ENCODE measurements at places on chromosomes 3 and 15.

- DNase-seq: no peak
- peaks cover 47% of the 10 kb centered on the region for H3K27me3 ChIP-seq
- no peaks in the 10 kb centered on the region for H3K36me3 ChIP-seq
- no peak overlapping the region for H3K27ac ChIP-seq
- H3K4me3 ChIP-seq: no peak overlapping the region
Observed at GRCh38 chr15:75985971-75986370, 26.3 kb downstream of the NRG4 start.

GRCh38 chr3:143170074-143170473, 50.5 kb downstream of the CHST2 start:
- H3K36me3 ChIP-seq: peaks cover 24% of the 10 kb centered on the region
- peak overlapping the region; percentile 66 for H3K4me3 ChIP-seq
- peaks cover 68% of the 10 kb centered on the region for H3K4me1 ChIP-seq
- peak overlapping the region; percentile 98 for H3K27ac ChIP-seq
- DNase-seq: no peak

DNA sequence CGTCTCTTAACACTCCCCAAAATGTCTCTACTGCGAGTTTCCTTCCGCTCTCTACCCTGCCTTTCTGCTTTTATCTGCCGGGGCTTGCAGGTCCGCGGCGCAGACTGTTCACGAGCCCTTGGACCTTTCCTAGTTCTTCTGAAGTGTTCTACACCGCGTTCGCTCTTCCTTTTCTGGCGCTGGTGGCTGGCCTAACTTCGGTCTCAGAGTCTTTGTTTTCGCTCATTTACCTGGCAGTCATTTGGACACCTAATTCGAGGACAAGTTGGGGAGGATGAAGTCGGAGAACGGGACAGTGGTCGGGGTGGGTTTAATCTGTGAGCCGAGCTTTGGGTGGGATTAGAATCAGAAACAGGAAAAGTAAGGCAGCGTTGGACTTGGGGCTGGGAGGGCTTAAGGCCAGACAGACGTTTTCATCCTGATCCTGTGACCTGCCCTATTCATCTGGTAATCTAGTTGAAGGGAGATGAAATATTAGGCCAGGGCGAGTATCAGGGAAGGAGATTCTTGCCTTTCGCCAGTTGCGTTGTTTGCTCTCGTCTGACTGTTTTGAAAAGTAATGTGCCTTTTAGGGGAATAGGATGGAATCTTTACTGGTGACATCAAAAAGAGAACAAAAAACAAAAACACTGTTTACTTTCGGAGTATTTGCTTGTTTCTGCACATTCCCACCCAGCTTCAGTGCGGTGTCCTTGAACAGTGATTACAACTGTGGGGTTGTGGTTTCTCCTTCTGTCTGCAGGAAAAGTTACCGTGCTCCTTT, 1.8 kb downstream of the DIPK2A start:
- H3K36me3 ChIP-seq: no peaks in the 10 kb centered on the region
- H3K4me3 ChIP-seq: peak overlapping the region; percentile 92
- no peak for DNase-seq
- peaks cover 35% of the 10 kb centered on the region for H3K4me1 ChIP-seq
- H3K27me3 ChIP-seq: peaks cover 16% of the 10 kb centered on the region
- H3K27ac ChIP-seq: peak overlapping the region; percentile 88

DNA sequence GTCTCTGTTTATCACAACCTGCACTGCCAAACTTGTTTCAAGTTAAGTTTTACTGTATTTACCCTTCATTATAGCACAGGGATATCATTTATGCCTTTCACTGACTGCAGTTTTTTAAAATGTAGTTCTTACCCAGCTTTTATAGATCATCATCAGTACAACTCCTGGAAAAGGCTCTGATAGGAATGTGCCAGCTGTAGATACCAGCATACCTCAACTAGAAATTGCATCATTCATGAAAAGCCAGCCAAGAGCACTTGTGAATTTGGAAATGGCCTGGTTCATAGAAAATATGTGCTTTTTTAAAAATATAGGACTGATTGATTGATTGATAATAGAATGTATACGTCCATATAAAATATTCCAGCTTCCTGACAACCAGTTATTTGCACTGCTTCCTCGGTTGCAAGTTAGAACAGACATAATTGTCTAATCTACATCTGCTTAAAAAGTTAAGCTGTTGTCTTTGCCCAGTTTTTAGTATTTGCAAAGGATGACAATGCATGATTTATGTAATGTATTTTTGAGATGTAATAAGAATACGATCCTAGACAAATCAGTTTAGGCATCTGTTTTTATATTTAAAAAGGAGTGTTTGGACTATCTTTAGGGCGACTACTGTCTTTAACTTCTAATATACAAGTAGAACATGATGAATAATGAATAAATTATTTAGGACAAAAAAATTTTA, 58.5 kb downstream of the DCUN1D1 start:
- peaks cover 35% of the 10 kb centered on the region for H3K36me3 ChIP-seq
- H3K27me3 ChIP-seq: no peaks in the 10 kb centered on the region
- no peak overlapping the region for H3K4me3 ChIP-seq
- no peak overlapping the region for H3K27ac ChIP-seq
- no peak for DNase-seq

DNA sequence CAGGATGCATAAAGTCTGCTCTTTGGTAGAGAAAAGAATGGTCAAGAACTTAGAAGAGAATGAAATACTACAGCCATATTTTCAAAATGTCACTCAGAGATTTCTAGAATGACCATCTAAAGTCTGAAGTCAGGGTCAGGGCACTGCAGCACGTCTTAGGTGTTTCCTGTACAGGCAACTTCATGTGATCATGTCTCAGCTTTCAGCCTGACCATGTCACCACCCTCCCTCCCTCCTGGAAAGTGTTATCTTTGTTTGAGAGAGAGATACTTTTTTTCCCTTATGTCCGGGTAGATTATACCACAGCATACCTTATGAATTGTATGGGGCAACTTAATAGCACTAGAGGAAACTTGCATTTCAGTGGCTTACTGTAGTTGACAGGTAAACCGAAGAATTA, 558.0 kb upstream of the TGFBR2 start:
- H3K27ac ChIP-seq: no peak overlapping the region
- H3K27me3 ChIP-seq: peaks cover 23% of the 10 kb centered on the region
- no peaks in the 10 kb centered on the region for H3K36me3 ChIP-seq
- no peak overlapping the region for H3K4me3 ChIP-seq
- no peak for DNase-seq
- H3K4me1 ChIP-seq: no peaks in the 10 kb centered on the region

- H3K27me3 ChIP-seq: no peaks in the 10 kb centered on the region
- no peak for DNase-seq
- H3K4me3 ChIP-seq: peak overlapping the region; percentile 76
- peaks cover 34% of the 10 kb centered on the region for H3K36me3 ChIP-seq
- peaks cover 80% of the 10 kb centered on the region for H3K4me1 ChIP-seq
Observed at GRCh38 chr3:71441925-71442651, 141.4 kb downstream of the FOXP1 start.

- no peak overlapping the region for H3K4me3 ChIP-seq
- DNase-seq: no peak
- no peaks in the 10 kb centered on the region for H3K4me1 ChIP-seq
- no peak overlapping the region for H3K27ac ChIP-seq
Observed at GRCh38 chr15:56014677-56015076, 21.3 kb upstream of the NEDD4 start.

GRCh38 chr3:88985491-88985890, 121.9 kb upstream of the EPHA3 start:
- H3K4me1 ChIP-seq: no peaks in the 10 kb centered on the region

DNA sequence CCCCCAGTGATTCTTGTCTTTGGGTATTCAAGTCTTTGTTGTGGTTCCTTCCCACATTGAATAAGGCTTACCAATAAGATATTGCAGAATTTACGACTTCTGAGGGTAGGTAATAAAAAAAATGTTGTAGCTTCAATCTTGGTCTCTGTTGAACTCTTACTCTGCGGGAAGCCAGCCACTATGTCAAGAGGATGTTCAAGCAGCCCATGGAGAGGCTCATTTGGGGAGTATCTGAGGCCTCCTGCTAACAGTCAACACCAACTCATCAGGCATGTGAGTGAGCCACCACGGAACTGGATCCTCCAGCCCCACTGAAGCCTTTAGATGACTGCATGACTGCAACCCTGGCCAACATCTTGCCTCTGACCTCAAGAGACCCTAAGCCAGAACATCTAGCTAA, 3.2 kb upstream of the TBC1D23 start:
- H3K4me1 ChIP-seq: peaks cover 23% of the 10 kb centered on the region
- no peak for DNase-seq
- H3K4me3 ChIP-seq: no peak overlapping the region
- peaks cover 3% of the 10 kb centered on the region for H3K36me3 ChIP-seq
- no peak overlapping the region for H3K27ac ChIP-seq

DNA sequence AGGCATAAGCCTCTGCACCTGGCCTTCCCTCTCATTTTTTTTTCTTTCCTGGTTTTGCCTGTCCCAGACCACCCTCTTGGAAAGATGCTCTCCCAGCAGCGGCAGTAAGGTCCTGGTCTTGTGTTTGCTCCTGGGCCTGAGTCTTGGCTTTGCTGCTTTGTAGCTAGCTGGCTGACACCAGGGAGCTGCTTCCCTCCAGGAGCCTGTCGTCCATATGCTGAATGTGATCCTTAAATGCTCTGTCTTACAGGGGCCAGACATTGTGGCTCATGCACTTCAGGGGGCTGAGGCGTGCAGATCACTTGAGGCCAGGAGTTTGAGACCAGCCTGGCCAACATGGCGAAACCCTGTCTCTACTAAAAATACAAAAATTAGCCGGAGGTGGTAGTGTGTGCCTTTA, 17.2 kb downstream of the FLNB start:
- DNase-seq: no peak
- no peak overlapping the region for H3K27ac ChIP-seq
- H3K27me3 ChIP-seq: no peaks in the 10 kb centered on the region
- no peak overlapping the region for H3K4me3 ChIP-seq

- H3K36me3 ChIP-seq: no peaks in the 10 kb centered on the region
- H3K4me1 ChIP-seq: no peaks in the 10 kb centered on the region
- no peak overlapping the region for H3K4me3 ChIP-seq
- H3K27ac ChIP-seq: no peak overlapping the region
Observed at GRCh38 chr3:178597371-178597770, 61.1 kb downstream of the KCNMB2 start.

- peaks cover 3% of the 10 kb centered on the region for H3K27me3 ChIP-seq
- no peak overlapping the region for H3K27ac ChIP-seq
- no peak for DNase-seq
- no peaks in the 10 kb centered on the region for H3K36me3 ChIP-seq
Observed at GRCh38 chr3:139263798-139264197, 80.0 kb upstream of the MRPS22 start.

DNA sequence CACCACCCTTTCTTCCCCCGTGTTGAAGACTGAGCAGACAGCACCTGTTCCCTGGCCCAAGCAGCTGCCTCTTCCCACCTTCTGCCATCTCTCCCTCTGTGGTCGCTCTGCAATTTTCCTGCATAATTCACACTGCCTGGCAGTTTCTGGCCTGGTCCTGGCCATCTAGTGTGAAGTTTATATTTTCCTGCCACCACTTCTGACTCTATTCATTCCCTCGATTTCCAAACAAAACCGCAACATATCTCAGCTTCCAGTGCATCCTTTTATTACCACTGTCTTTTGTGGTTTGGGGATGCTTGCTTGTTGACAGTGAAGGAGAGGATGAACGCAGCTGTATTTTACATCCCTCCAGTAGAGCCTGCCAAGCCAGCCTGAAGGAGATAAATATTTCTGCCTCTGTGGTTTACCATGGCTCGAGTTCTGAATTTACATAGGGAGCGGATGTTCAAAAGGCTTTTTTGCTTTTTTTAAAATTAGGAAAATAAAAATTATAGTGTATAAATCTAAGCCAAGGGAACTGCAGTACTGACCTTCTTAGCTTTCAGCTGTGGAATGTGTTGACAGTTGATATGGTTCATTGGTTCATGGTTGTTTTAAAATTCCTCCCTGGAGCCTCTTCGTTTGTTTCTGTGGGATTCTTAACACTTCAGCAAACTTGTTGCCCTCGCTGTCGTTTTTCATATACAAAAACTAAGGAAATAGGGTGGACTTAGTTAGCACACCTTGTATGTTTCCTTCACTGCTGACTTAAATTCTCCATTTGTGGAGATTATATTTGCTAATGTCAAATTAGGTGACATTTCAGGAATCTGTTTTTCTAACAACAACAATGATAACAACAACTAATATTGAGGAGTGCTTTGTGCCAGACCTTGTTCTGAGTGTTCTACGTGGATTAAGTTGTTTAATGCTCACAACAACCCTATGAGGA, 250.5 kb downstream of the ADAMTSL3 start:
- no peak overlapping the region for H3K4me3 ChIP-seq
- H3K27ac ChIP-seq: no peak overlapping the region
- no peaks in the 10 kb centered on the region for H3K4me1 ChIP-seq
- H3K36me3 ChIP-seq: no peaks in the 10 kb centered on the region

GRCh38 chr3:112018712-112019111, 15.8 kb upstream of the TMPRSS7 start:
- H3K4me1 ChIP-seq: peaks cover 4% of the 10 kb centered on the region
- DNase-seq: no peak
- no peak overlapping the region for H3K4me3 ChIP-seq
- peaks cover 2% of the 10 kb centered on the region for H3K27me3 ChIP-seq
- no peaks in the 10 kb centered on the region for H3K36me3 ChIP-seq

GRCh38 chr3:147388700-147389580, 17.4 kb downstream of the ZIC4 start:
- peaks cover 80% of the 10 kb centered on the region for H3K27me3 ChIP-seq
- peaks cover 2% of the 10 kb centered on the region for H3K4me1 ChIP-seq
- H3K27ac ChIP-seq: no peak overlapping the region
- no peak overlapping the region for H3K4me3 ChIP-seq

GRCh38 chr3:55163421-55163820, 235.6 kb upstream of the LRTM1 start:
- no peaks in the 10 kb centered on the region for H3K27me3 ChIP-seq
- no peak overlapping the region for H3K4me3 ChIP-seq
- H3K27ac ChIP-seq: no peak overlapping the region
- no peak for DNase-seq
- no peaks in the 10 kb centered on the region for H3K4me1 ChIP-seq

DNA sequence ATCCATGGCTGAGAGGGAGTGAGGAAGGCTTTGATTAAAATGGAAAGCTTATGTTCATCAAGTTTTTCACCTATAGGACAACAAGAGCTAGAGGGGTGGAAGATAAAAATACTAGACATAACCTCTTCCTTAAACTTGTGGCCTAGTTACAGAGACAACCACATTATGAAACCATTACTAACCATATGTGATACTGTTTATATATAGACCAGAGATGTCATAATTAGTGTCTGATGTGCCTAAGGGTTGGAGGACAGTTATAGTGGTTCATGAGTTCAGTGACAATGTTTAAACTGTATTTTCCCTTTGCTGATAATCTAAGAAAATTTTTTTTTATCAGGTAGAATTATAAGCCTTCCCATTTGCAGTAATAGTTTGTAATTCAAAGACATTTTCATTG, 23.7 kb downstream of the PHLDB2 start:
- no peaks in the 10 kb centered on the region for H3K36me3 ChIP-seq
- H3K4me3 ChIP-seq: no peak overlapping the region
- no peaks in the 10 kb centered on the region for H3K4me1 ChIP-seq
- no peak overlapping the region for H3K27ac ChIP-seq
- DNase-seq: no peak

GRCh38 chr3:130266817-130267216, 78.7 kb upstream of the COL6A5 start:
- H3K36me3 ChIP-seq: no peaks in the 10 kb centered on the region
- DNase-seq: no peak
- peaks cover 7% of the 10 kb centered on the region for H3K27me3 ChIP-seq
- H3K4me1 ChIP-seq: no peaks in the 10 kb centered on the region
- H3K4me3 ChIP-seq: no peak overlapping the region
- H3K27ac ChIP-seq: no peak overlapping the region
